BJ (cell line): ENCODE measurements at places on chromosomes 2 and 18. TPM values are rescaled to one million over a fixed set of nuclear protein-coding genes. Genes with fewer than 3 reads are reported as not detected.

The CRACDL gene
- not detected in 2 replicates for polyA plus RNA-seq

The MBD1 gene
- polyA plus RNA-seq: 36.0 and 54.4 TPM in 2 replicates

- DNase-seq: no peak
These were observed 112.5 kb downstream of the VIT start for GRCh38 chr2:36809069-36809445.

- DNase-seq: no peak
These were observed 2.3 kb upstream of the PLEK start for GRCh38 chr2:68362749-68363148.
